ENCODE measurements at places on chromosomes 6 and 20.

GRCh38 chr6:143581835-143582480, 70.4 kb upstream of the FUCA2 start:
- no peaks in the 10 kb centered on the region for H3K36me3 ChIP-seq
- DNase-seq: peak; percentile 86

- no peak overlapping the region for H3K27ac ChIP-seq
- no peak overlapping the region for H3K4me3 ChIP-seq
- H3K36me3 ChIP-seq: no peaks in the 10 kb centered on the region
- H3K4me1 ChIP-seq: no peaks in the 10 kb centered on the region
- H3K27me3 ChIP-seq: no peaks in the 10 kb centered on the region
- DNase-seq: no peak
These were observed 466.5 kb upstream of the RNF217 start for GRCh38 chr6:124495665-124496190.

DNA sequence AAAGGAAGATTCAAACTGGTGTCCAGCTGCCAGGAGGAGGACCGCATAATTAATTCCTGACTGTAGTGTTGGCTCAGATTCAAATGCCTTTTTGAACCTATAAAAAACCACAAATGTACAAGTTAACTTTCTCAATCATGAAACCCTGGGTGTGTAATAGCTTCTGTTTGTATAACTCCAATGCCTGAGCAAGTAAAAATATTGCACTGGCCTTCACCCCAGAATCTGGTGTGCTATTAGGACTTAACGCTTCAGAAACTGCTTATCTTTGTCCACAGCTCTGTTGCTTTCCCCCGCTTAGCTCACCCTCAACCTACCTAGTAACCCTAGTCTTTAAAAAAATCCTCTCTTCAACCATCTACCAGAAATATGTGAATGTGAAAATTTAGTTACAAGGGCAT, 119.1 kb upstream of the MAP7 start:
- H3K27me3 ChIP-seq: no peaks in the 10 kb centered on the region
- no peak overlapping the region for H3K4me3 ChIP-seq
- H3K27ac ChIP-seq: no peak overlapping the region
- DNase-seq: peak; percentile 95
- no peaks in the 10 kb centered on the region for H3K4me1 ChIP-seq

- no peak overlapping the region for H3K4me3 ChIP-seq
- H3K36me3 ChIP-seq: no peaks in the 10 kb centered on the region
- DNase-seq: no peak
- H3K27me3 ChIP-seq: no peaks in the 10 kb centered on the region
These were observed 59.4 kb downstream of the INSM1 start for GRCh38 chr20:20427227-20427864.

DNA sequence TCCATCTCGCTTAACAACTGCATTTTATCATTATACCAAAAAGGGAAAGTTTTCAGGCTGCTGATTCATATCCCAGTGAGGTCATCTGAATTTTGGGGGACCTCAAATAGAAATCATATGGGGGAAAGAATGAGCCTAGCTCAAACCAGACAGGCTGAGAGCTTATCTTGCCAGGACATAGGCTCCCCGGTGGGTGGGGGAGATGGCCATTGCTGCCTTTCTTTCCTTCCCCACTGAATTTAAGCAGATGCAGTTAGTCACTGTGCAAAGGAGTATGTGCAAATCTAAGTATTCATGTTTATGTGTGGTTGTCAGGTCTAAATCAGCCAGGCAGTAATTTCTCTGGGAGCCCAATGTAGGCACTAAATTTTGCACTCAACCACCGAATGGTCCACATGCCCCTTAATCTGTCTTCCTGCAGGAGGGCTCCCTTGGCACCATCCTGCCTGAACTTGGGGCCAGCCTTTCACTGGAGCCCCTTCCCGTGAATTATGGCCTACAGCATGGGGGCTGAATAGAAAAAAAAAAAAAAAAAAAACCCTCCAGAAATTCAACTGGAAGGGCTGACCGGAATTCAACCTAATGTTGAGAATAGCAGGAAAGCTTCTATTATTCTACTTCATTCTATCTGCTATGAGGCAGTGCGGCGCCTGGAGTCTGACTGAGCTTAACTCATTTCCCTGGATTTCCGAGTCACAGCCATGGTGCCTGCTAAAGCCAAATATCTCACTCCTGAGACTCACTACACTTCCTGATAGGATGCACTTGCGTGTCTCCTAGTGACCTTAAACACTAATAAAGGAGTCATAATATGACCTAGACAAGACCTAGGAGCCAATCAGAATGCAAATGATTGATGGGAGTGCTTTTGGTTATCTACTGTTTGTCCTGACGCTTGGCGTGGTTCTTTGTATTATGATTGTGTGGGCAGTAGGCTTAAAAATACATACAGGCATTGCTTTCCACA, 161.5 kb upstream of the HEY2 start:
- no peaks in the 10 kb centered on the region for H3K27me3 ChIP-seq
- peaks cover 16% of the 10 kb centered on the region for H3K4me1 ChIP-seq
- DNase-seq: peak; percentile 17
- no peak overlapping the region for H3K4me3 ChIP-seq
